ENCODE measurements at places on chromosomes 7 and 10.

- no peak for DNase-seq
Measured at GRCh38 chr7:27183682-27184336, 1.2 kb downstream of the HOXA11 start.

- no peak for DNase-seq
Measured at GRCh38 chr10:133174689-133175263, 14.8 kb downstream of the KNDC1 start.

DNA sequence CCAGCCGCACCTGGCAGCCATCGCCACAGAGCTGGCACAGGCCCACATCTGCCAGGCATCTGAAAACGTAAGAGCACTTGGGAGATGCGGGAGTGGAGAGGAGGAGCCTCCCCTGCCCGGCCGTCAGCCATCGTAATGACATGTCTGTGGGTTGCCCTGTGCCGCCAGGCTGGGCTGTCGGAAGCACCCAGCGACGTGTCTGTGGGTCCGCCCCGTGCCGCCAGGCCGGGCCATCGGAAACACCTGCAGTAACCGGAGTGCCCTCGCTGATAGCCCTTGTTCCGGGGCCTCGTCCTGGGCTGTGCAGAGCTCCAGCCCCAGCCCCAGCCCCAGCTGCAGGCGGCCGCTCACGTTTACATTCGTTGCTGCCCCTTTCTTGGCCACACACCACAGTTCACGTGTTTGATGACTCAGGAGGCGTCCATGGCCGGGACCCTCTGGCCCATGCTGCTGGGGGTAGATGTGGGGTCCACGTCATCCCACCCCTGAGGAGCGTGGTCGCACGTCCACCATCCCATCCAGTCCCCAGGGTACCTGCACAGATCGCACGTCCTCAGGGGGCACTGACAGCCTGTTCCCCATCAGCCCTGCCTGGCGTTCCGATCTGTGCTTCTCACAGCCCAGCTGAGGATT lies 30.0 kb upstream of the PRKAR1B start:
- DNase-seq = no peak

GRCh38 chr7:34973400-34973760 lies 63.9 kb downstream of the DPY19L1 start:
- DNase-seq = no peak

DNA sequence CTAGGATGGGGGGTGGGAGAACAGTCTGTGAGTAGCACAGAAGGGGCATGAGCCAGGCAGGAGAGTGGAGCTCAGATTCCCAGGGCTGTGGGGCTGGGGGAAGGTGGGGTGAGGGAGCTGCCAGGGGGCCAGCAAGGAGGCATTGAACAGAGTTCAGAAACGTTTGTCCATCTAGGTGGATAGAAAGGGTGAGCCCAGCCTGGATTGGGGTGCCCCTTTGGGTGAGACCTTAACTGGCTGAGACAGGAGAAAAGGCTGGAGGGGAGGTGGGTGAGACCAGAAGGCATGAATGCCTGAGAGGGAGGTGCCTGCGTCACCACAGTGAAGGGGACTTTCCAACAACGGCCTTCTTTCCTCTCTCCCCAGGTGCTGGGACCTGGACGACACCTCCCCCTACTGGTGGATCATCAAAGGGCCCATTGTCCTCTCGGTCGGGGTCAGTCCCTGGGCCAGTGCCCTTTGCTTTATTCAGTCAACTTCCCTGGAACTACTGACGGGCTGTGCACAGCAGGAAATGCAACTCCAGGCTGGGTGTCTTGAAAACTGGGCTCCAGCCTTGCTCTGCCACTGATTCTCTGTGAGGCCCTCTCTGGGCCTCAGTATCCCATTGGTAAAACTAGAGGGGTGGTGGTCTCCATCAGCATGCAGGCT lies 11.0 kb downstream of the GHRHR start:
- no peak for DNase-seq

DNA sequence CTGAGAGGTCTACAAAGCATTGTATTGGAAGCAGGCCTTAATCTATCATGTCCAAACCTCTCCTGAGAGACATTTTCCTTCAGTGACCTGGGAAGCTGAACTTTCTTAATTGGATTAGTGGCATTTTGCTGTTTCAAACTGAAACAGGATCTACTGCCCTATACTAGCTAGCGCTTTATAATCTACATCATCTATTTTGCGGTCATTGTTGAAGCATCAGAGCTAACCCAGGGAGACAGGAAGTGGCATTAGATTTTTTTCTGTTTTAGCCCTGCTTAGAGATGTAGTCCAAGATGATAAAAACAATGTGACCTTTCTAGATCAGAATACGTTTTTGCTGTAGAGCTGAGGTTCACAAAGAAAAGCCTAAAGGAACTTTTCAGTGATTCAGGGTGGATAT lies 147.4 kb upstream of the AGR3 start:
- DNase-seq = no peak

DNA sequence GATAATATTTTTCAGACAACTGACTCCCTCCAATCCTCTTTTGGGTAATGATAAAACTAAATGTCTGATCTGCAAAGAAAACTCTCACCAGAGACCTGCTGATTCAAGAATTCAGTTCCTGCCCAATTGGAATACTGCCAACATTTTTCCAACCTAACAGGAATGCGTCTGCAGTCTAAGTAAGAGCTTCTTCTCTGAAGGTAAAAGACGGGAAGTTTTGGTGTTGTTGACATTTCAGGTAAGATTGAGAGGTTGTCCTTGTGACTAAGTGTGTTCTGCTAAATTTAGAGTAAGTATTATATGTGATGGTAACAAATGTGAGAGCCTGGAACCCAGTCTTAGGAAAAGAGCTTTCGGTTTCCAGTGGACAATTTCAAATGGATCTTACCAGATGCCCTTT lies 17.6 kb downstream of the IFIT5 start:
- no peak for DNase-seq

- DNase-seq = no peak
Measured at GRCh38 chr7:133309333-133309732, 56.5 kb downstream of the EXOC4 start.

GRCh38 chr10:31262672-31263071 lies 56.3 kb upstream of the ZEB1 start:
- DNase-seq = no peak

- DNase-seq = no peak
Measured at GRCh38 chr10:88125766-88126165, 262.3 kb downstream of the PTEN start.

DNA sequence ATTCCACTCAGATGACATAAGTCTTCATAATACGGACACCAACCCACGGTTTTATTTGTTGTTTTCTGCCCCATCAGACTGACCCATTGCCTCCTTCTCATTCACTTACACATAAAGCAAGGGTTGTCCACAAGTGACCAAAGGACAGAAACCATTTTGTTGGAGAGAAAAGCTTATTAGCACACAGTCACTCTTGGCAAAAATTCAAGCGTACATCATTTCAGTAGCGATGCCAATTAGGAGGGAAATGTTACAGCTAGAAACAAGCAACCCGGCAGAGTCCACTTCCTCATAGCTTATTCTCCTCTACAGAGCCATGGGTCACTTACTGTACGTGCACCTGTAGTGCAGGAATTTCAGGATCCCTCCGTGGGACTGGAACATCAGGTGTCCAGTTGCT lies 23.0 kb downstream of the ABLIM1 start:
- no peak for DNase-seq

DNA sequence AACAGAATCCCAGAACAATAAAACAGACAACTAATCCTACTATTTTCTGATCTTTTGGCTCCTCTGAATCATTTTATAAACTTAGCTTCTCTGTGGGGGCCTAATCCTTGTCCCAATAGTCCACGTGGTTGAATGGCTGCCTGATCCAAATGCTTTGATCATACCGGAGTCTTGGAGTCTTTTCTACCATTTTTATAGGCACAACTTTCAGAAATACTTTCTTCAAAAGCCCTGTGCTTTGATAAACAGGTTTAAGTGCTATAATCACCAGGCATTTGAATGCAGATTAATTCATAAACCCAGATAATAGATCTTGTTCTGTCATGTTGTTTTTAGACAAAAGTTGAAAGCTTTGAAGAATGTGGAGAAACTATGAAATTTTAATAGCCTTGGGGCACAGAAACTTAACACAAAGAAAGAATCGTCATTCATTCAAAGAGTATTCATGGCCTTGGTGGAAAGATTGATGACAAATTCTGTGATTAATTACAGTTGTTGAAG lies 163.7 kb downstream of the AHR start:
- no peak for DNase-seq

- DNase-seq = no peak
Measured at GRCh38 chr10:117272195-117273076, 31.5 kb downstream of the SLC18A2 start.

- DNase-seq = no peak
Measured at GRCh38 chr10:132788831-132789219, 2.9 kb upstream of the NKX6-2 start.

- no peak for DNase-seq
Measured at GRCh38 chr10:115539142-115539762, 446.1 kb downstream of the ATRNL1 start.

DNA sequence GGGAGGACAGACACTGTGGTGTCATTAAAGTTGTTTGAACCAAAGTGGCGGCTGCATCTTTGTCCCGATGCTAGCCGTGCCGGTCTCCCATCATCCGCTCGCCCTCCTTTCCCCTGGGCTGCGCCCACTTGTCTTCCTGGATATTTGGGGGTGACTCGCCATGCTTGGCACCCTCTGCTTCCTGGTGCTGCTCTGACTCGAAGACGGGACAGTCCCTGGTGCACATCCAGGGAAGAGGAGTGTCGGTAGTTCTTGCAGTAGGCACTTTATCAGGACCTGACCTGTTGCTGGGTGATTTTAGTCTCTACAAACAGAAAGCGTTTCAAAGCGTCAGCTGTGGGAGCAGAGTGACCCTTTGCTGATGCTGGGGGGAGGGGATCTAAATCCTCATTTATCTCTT lies 68.3 kb upstream of the DNAJB6 start:
- no peak for DNase-seq

DNA sequence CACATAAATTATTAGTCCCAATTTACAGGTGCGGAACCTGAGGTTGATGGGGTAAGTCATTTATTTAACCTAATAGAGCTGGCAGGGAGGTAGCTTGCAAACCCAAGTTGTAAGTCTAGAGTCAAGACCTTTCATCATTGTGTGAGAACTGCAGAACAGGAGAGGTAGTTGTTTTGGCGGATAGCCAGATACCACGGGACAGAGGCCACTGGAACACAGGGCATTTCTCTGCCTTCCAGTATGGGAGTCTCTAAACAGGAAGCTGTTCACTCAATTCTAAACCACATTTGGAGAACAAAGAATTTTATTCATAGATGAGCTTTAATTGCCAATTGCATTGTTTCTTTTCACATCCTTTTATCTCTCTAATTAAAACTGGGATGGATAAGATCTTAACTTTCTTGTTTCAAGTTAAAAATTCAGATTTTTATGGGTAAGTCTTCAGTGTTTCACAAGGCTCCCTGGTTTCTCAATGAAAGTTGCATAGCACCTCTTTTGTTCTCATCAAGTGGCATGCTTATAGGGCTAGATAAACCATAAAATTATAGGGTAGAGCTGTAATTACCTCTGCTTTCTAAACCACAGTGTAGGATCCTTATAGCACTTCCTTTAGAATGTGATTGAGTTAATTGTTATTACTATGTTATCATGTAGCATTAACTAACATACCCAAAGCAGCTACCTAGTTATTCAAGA lies 489.0 kb downstream of the GATA3 start:
- no peak for DNase-seq

- no peak for DNase-seq
Measured at GRCh38 chr7:37289781-37290180, 158.9 kb downstream of the ELMO1 start.

- DNase-seq = no peak
Measured at GRCh38 chr7:115962340-115962739, 68.2 kb downstream of the TFEC start.

DNA sequence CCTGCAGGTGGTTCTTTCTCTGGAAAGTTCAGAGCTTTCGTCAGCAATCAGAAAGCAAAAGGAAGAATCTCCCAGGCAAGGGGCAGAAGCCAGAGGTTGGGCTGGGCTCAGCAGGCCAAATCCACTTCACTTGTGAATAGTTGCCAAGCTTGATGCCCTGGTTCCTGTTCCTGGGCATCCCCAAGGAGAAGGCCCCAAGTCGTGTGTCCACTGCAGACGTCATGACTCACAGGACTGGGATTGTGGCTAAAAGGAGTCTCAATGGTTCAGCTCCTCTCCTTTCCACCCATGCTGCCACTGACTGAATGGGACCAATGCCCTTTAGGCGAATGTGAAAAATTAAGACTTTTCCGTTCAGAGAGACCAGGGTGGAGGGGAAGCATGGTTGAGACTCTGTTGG lies 38.6 kb upstream of the TRIM8 start:
- DNase-seq = no peak

- no peak for DNase-seq
Measured at GRCh38 chr10:89283936-89284475, 17.8 kb upstream of the IFIT2 start.

- no peak for DNase-seq
Measured at GRCh38 chr7:34153656-34154270, 248.4 kb downstream of the BMPER start.

- DNase-seq = no peak
Measured at GRCh38 chr10:78692071-78692470, 376.7 kb upstream of the ZMIZ1 start.

GRCh38 chr7:30920584-30921539 lies 9.2 kb downstream of the AQP1 start:
- no peak for DNase-seq

DNA sequence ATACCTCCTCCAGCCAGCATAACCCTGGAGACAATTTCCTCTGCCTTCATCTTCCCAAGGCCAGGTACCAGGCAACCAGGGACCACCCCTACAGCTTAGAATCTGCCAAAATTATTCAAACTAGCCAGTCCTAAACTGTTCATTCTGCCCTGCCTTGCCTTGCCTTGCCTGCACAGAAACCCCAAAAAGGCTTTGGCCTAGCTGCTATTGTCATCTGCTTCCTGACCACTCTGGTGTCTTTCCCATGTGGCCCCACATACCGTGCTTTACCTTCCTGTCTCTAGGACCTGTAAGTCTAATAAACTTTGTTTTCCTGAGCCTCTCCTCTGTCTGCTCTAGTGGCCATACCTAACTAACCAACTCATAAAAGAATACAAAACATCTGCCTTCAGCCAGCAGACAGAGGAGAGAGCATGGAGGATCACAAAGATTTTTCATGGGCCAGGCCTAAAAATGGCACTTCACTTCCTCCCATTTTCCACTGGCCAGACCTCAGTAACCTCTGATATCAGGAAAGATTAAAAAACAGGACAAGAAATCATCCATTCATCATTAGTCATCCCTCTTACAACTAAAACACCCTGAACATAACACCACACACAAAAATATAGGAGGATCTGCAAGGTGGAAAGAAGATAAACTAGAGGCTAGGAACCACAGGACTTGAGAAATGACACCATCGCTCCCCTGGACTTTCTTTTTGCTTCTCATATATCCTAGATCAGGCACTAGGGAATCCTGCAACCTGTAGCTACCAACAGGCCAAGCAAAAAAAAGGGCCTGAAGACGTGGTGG lies 51.5 kb downstream of the IMMP2L start:
- no peak for DNase-seq

- no peak for DNase-seq
Measured at GRCh38 chr10:822661-823367, 108.7 kb downstream of the LARP4B start.
